ENCODE measurements at places on chromosomes 7 and 10.

- DNase-seq: no peak
Measured at GRCh38 chr10:96153070-96153469, 23.0 kb downstream of the ZNF518A start.

- no peak for DNase-seq
Measured at GRCh38 chr10:44973323-44974081, 5.1 kb downstream of the DEPP1 start.

GRCh38 chr7:18547509-18548187, 52.1 kb downstream of the HDAC9 start:
- DNase-seq: no peak

- DNase-seq: no peak
Measured at GRCh38 chr7:156559001-156559400, 81.6 kb upstream of the RNF32 start.

GRCh38 chr7:6578114-6579084, 1.1 kb downstream of the ZDHHC4 start:
- DNase-seq: no peak

DNA sequence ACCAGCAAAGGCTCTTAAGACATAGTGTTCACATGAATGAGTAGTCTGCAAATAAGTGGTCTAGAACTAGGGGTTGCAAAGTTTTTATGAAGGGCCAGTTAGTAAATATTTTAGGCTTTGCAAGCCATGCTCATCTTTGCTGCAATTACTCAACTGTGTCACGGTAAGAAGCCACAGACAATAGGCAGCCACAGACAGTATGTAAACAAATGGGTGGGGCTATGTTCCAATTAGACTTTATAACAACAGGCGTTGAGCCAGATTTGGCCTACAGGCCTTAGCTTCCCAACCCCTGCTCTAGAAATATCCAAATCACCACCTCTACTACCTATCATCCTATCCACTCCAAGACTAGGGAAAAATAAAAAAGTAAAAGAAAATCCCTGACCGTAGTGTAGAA, 9.2 kb downstream of the IKZF5 start:
- DNase-seq: no peak
